ENCODE measurements at places on chromosomes 12 and 14.

GRCh38 chr12:108102363-108102762 is 26.7 kb upstream of the WSCD2 start:
- no peak for DNase-seq

- no peak for DNase-seq
Measured at GRCh38 chr14:90574188-90575131, 177.6 kb downstream of the CALM1 start.

GRCh38 chr12:100845095-100845494 is 50.5 kb downstream of the ANO4 start:
- no peak for DNase-seq

DNA sequence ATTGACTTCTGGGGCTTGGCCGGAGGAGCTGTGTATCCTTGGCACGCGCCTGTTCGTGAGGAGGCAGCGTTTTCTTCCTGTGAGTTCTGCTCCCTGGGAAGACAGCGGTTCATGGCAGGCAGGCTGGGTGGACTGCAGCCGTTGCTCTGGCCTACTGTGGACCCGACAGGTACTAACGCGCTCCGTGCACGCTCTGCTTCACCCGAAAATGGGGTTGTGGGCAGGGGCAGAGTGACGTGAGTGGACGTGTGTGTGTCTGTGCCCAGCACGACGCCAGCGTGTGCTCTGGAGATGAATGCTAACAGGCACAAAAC is 179.1 kb downstream of the KIF26A start:
- no peak for DNase-seq

DNA sequence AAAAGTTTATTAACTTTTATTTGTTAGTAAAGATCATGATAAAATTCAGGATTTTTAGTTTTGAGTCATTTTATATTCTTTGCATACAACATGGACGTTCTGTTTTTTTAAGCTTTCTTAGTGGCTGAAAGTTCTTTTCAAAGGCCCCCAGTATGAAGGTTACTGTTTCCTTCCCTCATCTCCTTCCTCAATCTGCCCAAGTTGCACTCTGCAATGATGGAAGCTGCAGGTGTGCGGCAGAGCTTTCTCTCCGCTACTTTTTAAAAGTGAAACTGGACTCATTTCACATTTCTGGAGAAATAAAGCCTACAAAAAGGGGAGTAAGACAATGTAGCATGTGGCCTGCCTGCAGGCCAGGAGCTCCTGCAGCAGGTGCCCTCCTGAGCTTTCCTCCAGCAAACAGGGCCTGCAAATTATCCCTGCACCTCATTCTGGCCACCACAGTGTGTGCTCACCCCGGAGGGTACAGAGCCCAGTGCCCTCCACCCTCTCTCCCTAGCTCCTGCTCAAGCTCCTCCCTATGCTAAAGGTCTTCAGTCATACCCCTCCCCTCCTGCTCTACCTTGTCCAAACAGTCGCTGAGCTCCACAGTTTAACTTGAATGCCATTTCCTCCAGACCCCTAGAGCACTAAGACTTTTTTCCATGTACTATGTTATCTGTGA is 78.9 kb downstream of the SETD3 start:
- DNase-seq = no peak

Data from stimulated activated CD8-positive, alpha-beta memory T cell treated with anti-CD3 and anti-CD28 coated beads, Interleukin-2, amount 100 ng/mL, for 48 hours (primary cell).